Ovary (tissue), 10 donors: ENCODE measurements at places on chromosomes 3 and 15. TPM values are rescaled to one million over a fixed set of nuclear protein-coding genes. Genes with fewer than 3 reads are reported as not detected.

GRCh38 chr15:85100186-85100937 lies 118.7 kb downstream of the PDE8A start:
- no peak for DNase-seq

GRCh38 chr3:36484386-36484785 lies 104.1 kb downstream of the STAC start:
- DNase-seq: no peak

GRCh38 chr3:10688548-10689172 lies 127.4 kb upstream of the SLC6A11 start:
- DNase-seq: no peak

GRCh38 chr3:107637416-107638183 lies 114.8 kb downstream of the BBX start:
- no peak for DNase-seq

GRCh38 chr15:37773111-37773860 lies 161.2 kb upstream of the TMCO5A start:
- DNase-seq: no peak

DNA sequence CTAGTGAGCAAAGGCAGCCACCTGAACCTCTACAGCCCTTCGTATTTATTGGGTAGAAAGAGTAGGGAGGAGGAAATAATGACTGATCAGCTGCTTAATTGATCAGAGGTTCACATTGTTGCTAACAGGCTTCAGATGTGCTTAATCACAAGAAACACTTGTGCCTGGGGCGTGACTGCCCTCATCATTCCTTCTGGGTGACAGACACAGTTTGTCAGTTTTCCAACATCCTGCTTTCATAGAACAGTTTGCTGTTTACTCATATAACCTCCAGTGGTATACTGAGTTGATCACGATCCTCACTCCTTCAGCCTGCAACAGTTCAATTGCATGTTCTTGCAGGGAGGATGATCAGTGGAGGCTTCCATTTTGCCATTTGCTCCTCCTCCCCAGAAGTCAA lies 13.6 kb upstream of the CASR start:
- DNase-seq: no peak

GRCh38 chr15:91526424-91526823 lies 327.1 kb upstream of the SLCO3A1 start:
- DNase-seq: no peak

GRCh38 chr15:101672298-101672697 lies 20.1 kb upstream of the TM2D3 start:
- no peak for DNase-seq

DNA sequence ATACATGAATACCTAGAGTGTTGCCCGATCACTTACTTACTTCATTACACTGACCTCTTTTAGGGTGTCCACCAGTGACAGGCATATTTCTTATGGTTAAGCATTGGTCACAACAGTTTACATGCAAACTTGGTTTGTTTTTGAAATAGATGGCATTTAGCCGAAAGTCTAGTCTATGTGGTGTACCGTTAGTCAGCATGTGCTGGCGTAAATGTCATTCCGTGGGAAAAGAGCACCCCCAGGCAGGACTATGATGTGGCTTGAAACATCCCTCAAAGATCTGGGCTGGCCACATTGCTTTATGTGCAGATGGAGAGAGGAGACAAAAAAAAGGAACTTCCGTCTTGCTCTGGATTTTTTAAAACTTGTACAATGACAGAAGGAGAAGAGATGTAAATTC lies 357.0 kb upstream of the ICE2 start:
- no peak for DNase-seq

- no peak for DNase-seq
Observed at GRCh38 chr3:113141543-113141942, 69.8 kb upstream of the BOC start.

- peak; percentile 11 for DNase-seq
Observed at GRCh38 chr3:24493746-24494617, 668 bp downstream of the THRB start.

DNA sequence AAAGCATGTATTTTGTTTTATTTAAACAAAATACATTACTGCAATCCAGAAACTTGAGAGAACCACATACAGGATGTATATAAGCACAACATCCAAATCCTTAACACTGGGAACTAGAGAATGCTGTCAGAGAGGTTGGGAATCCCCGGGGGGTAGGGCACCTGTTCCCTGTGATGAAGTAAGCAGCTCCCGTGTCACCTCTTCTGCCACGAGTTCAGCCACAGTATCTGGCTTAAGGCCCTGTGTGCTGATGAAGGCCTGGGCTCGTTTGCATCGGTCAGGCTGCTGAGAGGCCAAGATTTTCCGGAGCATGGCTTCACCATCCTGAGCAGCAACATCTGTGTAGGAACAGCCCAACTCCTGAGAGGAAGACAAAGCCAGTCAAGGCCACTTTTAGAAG lies 36.4 kb downstream of the EIF3J start:
- no peak for DNase-seq

DNA sequence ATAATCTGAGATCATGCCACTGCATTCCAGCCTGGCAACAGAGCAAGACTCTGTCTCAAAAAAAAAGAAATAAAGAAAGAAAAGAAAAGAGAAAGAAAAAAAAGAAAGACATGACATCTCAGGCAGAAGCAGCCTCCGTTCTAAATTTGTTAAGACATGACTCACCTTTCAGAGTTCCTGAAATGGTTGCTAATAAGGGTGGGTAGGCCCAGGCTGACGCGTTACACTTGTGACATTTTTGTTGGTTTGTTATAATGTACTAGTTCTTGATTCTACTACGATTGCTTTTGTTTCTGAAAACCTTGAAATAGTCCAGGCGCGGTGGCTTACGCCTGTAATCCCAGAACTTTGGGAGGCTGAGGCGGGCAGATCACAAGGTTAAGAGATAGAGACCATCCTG lies 21.0 kb downstream of the SLC25A20 start:
- DNase-seq: no peak

GRCh38 chr15:25053000-25053815 lies 98.4 kb downstream of the SNRPN start:
- no peak for DNase-seq

DNA sequence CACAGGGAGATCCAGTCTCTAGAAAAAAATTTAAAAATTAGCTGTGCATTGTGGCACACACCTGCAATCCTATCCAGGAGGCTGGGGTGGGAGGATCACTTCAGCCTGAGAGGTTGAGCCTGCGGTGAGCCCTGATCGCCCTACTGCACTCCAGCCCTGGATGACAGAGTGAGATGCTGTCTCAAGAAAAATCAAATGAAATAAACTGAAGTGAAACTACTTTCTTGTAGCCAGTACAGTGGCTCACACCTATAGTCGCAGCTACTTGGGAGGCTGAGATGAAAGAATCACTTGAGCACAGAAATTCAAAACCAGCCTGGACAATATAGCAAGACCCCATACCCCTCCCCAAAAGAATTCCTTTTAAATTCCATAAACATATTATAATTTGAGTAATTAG lies 35.4 kb downstream of the SMARCC1 start:
- DNase-seq: no peak

- no peak for DNase-seq
Observed at GRCh38 chr3:171186817-171187500, 160.4 kb upstream of the SLC2A2 start.

DNA sequence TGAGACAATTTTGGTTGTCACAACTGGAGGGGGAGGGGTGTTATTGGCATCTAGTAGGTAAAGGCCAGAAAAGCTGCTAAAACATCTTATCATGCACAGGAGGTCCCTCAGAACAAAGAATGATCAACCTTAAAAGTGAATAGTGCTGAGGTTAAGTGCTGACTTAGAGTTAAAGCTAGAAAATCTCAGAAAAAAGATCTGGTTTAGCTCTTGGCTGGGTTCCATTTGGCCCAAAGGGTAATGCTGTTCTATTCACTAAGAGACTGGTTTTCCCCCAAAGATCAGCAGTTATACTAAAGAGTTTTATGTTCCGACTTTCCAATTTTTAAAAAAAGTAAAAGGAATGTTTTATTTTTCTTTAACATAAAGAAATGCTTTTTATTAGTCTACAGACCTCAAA lies 15.6 kb downstream of the DCBLD2 start:
- DNase-seq: no peak

DNA sequence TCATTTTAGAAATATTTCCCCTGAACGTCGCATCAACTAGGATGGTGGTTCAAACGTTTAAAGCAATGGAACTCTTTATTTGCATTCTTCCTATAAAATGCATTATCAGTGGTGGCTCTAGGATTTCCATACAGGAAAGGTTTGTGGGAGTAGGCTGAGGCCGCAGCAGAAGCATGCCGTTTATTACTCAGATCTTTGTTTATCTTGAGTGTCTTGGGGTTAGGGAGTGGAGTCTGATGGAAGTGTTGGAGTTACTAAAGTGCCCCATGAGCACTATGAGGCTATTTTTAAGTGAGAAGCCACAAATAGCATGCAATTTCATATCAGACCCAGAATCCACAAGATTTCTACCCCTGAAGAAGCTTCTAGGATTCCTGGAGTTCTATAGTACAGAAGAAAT lies 26.2 kb downstream of the ATOSA start:
- DNase-seq: no peak

DNA sequence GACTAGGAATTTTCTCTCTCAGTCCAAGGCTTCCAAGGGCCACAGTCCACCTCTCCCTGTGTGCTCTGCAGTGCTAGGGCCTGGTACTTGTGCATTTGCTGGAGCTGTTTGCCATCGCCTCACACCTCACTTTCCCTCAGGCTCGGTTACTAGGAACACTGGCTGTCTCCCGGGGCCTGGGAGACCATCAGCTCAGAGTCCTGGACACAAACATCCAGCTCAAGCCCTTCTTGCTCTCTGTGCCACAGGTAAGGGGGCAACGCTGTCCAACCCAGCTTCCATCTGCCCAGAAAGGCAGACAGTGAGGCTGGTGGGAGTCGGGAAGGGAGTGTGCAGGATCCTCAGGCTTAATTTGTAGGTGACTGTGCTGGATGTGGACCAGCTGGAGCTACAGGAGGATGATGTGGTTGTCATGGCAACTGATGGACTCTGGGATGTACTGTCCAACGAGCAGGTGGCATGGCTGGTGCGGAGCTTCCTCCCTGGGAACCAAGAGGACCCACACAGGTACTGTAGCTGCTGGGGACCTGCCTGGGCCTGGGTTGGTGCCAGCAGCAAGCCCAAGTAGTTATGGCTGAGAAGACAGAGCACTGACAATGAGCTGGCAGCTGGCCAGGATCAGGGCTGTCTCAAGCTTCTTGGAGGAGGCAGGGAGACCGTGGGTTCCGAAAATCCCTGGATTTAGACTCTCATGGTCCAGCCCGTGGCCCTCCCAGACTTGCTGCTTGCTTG lies 3.4 kb downstream of the PPM1M start:
- no peak for DNase-seq

DNA sequence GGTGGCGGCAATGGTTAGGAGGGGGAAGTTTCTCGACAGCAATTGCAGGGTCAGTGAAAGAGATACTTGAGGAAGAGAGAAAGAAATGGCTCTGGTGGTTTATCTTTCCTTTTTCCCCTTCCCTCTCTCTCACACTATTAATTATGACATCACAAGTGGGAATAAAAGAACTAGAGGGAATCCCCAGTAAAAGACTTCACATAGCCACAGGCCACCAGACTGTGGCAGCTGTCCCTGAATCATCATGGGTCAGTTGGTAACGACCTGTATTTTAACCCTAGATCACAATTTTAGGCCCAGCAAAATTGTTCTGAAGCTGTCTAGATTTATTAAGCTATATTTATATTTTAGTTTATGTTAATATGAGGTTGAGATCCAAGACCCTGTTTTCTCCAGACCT lies 40.3 kb downstream of the MBNL1 start:
- no peak for DNase-seq

DNA sequence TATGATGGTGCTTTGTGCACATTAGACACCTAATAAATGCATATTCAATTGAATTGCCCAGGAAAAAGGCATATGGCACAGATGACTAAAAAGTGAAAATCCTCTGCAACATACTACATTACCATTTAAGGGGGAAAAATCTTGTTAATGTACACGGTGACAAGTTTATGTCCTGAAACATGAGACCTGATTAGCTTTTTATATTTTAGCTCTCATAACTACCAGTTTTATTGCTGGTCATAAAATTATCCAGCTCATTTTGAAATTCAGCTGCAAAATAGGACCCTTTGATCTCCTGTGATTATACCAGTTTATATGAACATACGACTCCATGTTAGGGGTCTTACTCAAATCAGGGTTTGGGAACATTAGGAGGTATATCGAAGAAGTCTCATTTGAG lies 684.6 kb upstream of the CCDC54 start:
- no peak for DNase-seq

DNA sequence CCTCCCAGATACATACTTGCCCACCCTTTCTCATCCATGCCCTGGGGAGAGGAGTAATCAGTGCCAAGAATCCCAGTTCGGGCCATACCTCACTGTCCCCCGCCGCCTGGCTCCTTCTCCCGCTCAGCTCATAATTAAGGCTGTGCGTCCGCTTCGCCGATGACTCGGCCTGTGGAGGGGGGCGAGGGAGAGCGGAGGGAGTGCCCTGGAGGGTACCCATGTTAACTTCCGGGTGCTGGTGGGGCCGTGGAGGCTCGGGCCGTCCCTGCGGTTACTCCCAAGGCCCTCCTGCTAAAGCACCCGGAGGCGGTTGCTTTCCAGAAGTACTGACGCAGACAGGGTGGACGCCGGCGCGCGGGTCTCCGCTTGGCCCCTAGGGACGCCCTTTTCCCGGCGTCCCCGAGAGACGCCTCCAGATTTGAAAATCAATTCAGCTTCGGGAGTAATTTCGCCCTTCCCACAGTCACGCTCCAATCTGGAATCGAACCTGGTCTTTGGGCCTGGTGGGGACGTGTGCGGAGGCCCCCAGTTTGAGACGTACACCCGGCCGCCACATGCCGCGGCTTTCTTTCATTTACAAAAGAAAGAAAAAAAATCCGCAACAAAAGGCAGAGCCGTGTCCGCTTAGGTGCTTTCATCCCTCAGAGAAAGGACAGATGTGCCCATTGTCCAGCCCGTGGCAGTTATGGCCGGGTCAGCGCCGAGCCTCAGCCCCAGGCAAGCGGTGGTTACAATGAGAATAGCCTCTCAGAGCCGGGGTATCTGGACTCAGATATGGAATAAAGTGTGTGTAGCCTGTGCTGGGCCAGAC lies 1.0 kb upstream of the ONECUT1 start:
- no peak for DNase-seq

The HOMER2 gene
- 15.4 TPM for total RNA-seq

The GNAT1 gene
- total RNA-seq: not detected

The LYSMD4 gene
- 8.9 TPM for total RNA-seq

The ACTRT3 gene
- total RNA-seq: 3.1 TPM

The DUT gene
- 105 TPM for total RNA-seq

The SH2D7 gene
- not detected for total RNA-seq

The GP5 gene
- 0.31 TPM for total RNA-seq

The GPR160 gene
- total RNA-seq: 0.35 TPM

The LRRC49 gene
- 34.6 TPM for total RNA-seq

The SERPINI2 gene
- not detected for total RNA-seq
